ENCODE measurements at places on chromosomes 4 and X. TPM values are rescaled to one million over a fixed set of nuclear protein-coding genes. Genes with fewer than 3 reads are reported as not detected.

Gene PCDH7
- 30.9 TPM for total RNA-seq

Gene TMEM156
- 7.5 TPM for total RNA-seq

Gene SPIN2A
- total RNA-seq: 0.32 TPM

Gene CABS1
- not detected for total RNA-seq

Gene FGF16
- not detected for total RNA-seq

Gene GAGE1
- total RNA-seq: not detected

Gene VCX3B
- total RNA-seq: not detected

Gene CXCL9
- total RNA-seq: 2.3 TPM

Gene TSC22D3
- total RNA-seq: 606 TPM

Gene TMEM128
- 25.2 TPM for total RNA-seq

Gene CLTRN
- 0.98 TPM for total RNA-seq

Gene RPA4
- total RNA-seq: 2.3 TPM

Gene DMRTC1
- not detected for total RNA-seq

Gene PLK4
- 1.4 TPM for total RNA-seq

Gene IL21
- not detected for total RNA-seq

Gene SOD3
- total RNA-seq: 77.3 TPM

Gene PTPN13
- 36.3 TPM for total RNA-seq

Gene LRCH2
- 2.0 TPM for total RNA-seq

Gene GUCY1A1
- 75.8 TPM for total RNA-seq

Gene BEX2
- 12.5 TPM for total RNA-seq

Gene KIAA1210
- not detected for total RNA-seq

Gene UGT2B15
- total RNA-seq: 2.0 TPM

Gene TLR8
- total RNA-seq: 6.6 TPM

Gene PCDH19
- total RNA-seq: 1.6 TPM

Gene SSX3
- total RNA-seq: not detected

Gene RBM46
- total RNA-seq: not detected
